Right cardiac atrium (tissue), 5 donors: ENCODE measurements at places on chromosomes 3 and 15. TPM values are rescaled to one million over a fixed set of nuclear protein-coding genes. Genes with fewer than 3 reads are reported as not detected.

DNA sequence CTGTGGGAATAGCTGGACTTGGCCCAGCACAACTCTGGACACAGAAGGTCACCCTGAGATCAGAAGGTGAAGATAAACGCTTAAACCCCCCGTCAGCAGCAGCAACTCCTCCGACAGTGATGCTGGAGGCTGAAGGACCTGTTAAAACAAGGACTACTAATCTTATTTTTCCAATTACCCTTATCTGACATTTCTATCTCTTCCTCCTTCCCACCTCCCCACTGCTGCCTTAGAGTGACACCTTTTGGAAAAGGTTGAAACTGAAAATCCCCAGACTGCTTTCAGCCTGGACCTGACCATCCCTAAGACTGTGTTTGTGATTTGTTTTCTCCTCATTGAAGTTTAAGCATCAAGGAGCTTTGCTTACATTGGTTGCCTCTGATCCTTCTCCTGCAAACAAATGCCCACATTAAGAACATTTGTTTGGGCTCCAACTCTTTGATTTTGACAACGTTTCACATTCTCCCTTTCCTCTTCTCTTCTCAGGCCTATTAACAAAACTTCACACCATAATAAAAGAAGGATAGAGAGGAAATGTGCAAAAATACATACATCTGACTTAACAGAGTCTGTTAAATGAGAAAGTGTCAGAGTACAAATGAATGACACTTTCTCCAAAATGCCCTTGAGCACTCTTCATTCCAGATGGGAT lies 410.6 kb upstream of the WNT5A start:
- DNase-seq = no peak

- no peak for DNase-seq
These were observed 64.5 kb downstream of the MDFIC2 start for GRCh38 chr3:70247955-70248354.

DNA sequence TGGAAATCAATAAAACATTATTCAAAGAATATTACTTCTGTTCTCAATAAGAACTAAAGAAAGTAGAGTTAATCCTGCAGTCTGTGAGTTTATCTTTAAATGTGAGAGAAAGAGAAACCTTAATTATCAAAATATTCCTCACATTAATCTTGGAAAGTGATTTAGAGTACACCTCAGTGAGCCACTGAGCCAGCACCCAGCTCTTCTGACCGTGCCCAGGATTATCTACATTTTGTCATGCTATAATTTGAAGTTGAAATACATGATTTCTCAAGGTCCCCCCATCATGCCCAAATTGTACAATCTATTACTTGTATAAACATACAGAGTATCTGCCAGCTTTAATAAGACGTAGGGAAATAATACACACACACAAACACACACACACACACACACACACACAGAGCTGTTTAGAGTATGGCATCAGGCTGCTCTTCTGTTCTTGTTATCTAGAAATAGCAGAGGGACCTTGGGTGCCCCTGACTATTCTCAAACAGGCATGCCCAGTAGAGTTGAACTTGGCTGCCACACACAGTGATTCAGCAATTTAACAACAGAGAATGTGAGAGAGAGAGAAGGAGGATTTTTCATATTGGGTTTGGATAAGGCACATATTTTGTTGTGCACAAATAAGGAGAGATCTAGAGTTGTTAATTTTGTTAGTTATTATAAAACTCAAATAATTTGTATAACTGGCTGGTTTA lies 74.4 kb downstream of the P2RY1 start:
- DNase-seq = peak; percentile 12

DNA sequence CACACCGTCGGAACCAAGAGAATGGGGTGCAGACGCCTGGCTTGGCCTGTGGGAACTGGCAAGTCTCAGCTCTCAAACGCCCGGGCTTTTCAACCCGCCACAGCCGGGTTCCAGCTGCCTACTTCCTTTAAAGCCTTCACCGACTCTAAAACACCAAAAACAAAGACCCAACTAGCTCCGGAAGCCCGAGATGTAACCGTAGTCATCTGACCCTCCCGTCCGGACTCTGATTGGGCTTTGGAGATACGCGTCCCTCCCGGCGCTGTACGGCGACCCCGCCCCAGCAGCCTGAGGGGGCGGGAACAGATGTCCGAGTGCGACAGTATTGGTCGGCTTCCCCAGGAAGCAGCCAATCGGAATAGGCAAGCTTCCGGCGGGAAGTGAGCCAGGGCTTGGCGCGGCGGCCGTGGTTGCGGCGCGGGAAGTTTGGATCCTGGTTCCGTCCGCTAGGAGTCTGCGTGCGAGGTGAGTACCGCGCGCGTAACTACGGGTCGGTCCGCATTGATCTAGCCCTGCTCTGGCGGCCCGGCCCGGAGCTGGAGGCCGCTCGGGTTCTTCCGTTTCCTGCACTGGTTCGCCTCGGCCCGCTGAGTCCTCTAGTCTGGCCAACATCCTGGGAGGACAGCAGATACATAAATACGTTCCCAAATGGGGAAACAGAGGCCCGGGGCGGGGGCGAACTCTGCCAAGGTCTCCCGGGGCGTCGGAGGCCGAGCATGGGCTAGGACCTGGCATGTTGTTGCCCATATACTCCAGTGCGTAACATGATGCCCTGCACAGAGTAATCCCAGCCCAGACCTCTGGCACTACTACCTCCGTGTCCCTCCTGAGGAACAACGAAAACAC lies at the start of gene BLM:
BLM (plus strand) TSS at position 371 of the 846 bp plus-strand sequence. CDS start 30,047 bp downstream, outside the sequence.
- peak; percentile 96 for DNase-seq

GRCh38 chr3:187255314-187255713 lies 36.2 kb downstream of the MASP1 start:
- DNase-seq = no peak

LIPH gene
- polyA plus RNA-seq = 0.07 TPM

SCAANT1 gene
- polyA plus RNA-seq = not detected

NEO1 gene
- 7.5 TPM for polyA plus RNA-seq

HTR3E gene
- not detected for polyA plus RNA-seq

ECE2 gene
- 2.6 TPM for polyA plus RNA-seq

RTP3 gene
- not detected for polyA plus RNA-seq
